ENCODE measurements at places on chromosomes 16 and 17.

GRCh38 chr16:60605176-60605575 lies 1431.1 kb downstream of the CDH8 start:
- no peak for DNase-seq

GRCh38 chr16:71734511-71734910 lies 10.0 kb upstream of the PHLPP2 start:
- DNase-seq = no peak

- DNase-seq = no peak
These were observed 29.4 kb upstream of the MTSS2 start for GRCh38 chr16:70715055-70715858.

GRCh38 chr16:6016530-6017184 lies 919.1 kb upstream of the EEF2KMT start:
- DNase-seq = no peak

GRCh38 chr17:16918443-16918842 lies 53.5 kb downstream of the TNFRSF13B start:
- no peak for DNase-seq

DNA sequence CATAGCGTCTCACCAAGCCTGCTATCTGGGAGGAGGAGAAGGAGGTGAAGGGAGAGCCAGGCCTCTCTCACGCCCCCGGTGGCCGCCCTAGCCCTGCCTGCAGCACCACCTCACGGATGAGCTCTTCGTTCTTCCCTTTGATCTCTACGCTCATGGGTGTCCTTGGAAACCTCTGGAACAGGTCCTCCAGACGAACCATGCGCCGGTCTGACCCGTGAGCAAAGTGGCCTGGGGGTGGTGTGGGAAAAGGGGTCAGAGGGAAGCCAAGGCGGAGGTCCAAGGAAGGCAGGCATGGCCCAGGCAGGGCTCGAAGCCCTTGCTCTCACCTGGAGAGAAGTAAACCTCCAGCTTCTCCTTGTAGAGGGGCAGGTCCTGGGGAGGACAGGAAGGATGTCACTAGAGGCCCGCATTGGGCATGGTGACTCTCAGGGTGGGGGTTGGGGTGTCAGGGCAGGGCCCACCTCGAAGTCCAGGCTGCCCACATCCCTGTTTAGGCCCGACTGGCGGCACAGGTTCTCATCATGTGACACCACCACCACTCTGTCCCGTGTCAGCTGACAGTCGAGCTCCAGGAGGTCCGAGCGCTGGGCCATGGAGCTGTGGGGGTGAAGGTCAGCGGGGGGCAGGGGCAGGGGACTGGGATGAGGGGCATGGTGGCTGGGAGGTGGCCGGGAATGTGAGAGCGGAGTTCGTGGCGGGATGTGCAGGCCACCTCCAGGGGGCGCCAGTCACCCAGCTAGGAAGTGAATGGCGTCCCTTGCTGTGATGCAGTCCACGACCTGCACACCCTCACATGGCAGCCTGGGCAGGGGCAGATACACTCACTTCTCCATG lies 923 bp downstream of the GDPD3 start:
- DNase-seq = peak; percentile 32

DNA sequence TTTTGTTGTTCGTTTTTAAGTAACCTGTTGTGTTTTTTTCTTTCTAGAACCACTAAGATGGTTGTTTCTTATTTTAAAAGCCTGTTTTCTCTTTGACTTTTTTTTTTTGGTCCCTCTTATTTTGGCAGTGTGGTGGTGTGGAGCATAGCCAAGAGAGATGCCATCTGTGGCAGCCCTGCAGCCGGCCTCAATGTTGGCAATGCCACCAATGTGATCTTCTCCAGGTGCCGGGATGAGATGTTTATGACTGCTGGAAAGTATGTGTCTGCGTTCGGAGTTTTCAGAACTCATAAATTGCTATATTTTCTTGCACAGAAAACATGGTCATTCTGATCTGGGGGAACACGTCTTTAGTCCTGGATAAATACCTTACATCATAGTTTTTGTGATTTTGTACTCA lies 17.6 kb downstream of the CFAP52 start:
- DNase-seq = no peak

GRCh38 chr16:84044118-84044488 lies 1.5 kb upstream of the SLC38A8 start:
- no peak for DNase-seq

- no peak for DNase-seq
These were observed 90.5 kb downstream of the ENGASE start for GRCh38 chr17:79164913-79165695.

DNA sequence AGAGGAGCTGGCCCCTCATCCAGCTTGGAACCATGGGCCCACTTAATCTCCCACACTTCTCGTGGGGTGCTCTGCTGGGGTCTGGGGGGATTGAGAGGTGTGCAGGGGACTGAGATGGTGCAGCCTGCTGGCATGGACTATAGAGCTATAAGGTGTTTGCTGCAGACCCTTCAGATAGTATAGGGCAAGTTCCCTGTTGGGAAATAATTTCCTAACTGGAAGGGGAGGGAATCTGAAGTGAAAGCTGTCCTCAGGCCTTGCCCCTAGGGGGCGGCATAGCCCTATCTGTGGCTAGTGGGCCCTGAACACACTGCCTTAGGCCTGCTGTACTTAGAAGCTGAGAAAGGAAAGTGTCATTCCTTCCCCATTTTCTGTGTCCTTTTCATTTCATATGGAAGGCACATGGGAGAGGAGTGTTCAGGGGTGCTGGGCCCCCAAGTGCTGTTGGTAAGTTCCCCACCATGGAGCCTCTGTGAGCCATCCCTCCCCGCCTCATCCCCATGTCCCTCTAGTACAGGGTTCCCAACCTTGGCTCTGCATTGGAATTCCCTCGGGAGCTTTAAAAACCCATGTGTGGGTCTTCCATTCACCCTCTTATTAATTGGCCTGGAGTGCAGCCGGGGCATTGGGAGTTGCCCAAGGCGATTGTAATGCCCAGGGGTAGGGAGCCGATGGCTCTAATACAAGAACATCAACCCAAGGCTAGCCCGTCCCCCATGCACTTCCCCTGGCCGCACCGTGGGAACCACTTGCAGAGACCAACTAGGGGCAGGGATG lies 19.7 kb downstream of the GOSR2 start:
- DNase-seq = peak; percentile 33

DNA sequence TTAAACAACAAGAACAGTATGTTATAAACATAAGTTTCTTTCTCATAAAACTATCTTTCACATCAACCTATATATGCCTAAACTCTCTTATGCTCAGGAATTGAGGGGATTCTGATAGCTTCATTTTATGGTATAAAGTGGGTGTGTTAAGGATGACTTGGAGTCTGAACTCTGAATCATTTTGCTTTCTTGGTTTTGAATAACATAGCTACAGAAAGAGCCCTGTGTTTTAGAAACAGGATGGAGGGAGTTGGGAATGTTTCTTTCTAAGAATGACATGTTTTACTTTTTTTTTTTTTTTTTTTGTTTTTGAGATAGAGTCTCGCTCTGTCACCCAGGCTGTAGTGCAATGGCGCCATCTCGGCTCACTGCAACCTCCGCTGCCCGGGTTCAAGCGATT lies 50.1 kb downstream of the RHOT1 start:
- no peak for DNase-seq

DNA sequence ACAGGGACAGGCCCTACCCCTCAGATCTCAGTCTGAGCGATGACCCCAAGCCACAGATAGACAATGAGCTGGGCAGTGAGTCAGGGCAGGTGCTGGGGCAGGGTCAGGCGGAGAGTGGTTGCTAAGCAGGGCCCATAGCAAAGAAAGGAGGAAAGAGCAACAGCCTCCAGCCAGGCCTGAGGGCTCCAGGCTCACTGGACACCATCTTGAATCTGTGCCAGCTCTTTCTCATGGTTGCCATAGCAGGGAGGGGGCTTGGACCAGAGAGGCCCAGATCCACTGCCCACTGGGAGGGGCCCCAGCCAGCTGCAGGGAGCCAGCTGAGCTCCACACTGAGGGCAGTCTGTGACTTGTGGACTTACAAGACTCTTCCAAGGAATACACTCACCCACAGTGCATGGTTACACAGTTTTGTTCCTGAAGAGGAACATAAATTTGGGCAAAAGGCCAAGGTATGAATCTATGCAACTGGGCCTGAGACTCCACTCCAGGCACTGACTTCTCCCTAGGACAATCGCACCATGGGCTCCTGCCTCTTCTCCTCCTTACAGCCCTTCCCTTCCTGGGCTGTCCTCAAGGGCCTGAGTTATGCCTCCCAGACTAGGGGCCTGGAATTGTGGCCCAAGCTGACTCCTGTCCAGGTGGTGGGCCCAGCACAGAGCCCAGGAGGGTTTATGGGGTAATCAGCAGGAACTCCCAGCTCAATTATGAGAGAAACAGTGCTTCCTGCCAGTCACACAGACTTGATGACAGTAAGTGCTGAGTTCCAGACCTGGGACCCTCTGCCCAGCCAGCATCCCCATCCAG lies 59.9 kb downstream of the BEAN1 start:
- DNase-seq = no peak

DNA sequence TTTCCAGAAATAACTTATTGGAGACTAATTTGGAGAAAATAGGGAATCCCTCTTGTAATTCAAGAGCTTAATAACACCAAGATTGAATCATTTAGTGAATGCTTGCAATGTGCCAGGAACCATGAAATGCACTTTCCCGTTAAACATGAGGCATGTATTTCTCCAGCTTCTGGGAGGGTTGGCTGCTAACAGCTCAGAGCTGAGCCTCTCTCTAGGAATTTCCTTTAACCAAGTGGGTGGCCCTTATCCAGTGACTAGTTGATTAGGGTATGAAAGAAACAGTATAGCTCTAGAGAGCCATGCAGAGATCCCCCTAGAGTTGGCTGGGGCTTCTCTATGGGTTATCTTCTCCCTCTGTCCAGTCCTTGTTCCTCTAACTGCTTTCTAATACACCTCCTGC lies 356.4 kb upstream of the GOT2 start:
- no peak for DNase-seq

GRCh38 chr17:68459037-68459639 lies 1.8 kb upstream of the WIPI1 start:
- DNase-seq = no peak

DNA sequence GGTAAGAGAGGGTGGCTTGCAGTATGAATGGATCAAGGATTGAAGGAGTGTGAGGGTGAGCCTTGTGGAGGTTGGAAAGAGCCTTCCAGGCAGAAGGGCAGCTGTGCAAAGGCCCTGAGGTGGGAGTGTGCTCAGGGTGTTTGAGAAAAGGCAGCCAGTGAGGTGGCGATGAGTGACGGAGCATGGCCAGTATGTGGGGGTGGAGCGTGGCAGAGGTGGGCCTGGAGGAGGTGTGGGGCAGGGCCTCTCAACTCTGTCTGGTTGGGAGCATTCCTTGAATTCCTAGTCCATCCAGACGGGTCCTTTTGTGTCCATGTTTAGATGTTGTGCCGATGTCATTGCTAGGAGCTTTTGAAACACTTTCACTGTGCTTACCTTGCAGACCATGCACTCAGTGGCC lies 51.3 kb downstream of the EPN2 start:
- no peak for DNase-seq

DNA sequence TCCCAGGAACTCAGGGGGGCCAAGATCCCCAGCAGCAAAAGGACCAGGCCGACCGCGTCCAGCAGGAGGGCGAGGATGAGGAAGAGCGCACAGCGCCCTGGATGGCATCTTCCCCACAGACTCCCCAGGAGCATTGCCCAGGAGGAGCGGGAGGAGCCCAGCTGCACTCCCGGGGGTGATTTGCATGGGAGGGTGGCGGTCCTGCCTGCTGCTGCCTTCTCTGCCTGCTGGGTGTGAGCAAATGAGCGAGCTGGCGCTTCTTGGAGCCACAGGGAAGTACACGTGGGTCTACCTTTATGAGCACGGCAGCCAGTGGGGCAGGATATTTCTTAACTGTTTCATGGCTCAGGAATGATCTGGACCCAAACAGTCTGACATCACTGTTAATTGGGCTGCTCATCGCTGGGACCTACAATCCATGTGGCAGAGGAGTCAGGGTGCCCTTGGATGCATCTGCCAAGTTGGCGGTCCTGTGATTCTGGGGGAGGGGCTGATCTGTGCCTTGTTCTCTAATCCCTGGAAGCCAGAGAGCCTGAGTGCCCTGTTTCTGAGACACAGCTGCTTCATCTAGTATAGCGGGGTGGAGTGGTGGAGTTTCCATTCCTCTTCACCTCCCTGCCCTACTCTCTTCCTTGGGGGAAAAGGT lies at the start of gene TMEM238L:
TMEM238L (minus strand) TSS at position 270 of the 646 bp plus-strand sequence; CDS start at position 134, 136 bp downstream.
- no peak for DNase-seq

DNA sequence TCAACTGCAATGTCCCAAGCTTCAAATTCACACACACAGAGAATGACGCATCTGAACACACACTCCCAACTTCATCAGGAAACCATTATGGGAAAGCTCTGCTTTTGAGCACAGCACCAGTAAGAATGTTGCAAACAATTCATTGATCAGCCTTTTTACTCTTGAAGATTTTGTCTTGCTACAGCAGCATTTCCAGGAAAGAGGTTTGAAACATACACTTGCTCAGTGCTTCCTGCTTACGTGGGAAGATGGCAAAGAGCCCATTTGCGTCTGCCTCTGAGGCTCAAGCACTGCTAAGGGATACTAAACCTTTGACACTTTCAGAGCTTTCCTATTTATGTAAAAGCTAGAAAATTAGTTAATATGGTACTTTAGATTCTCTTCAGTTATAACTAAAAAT lies 77.2 kb upstream of the MON1B start:
- DNase-seq = no peak

- DNase-seq = no peak
These were observed 17.8 kb downstream of the JPH3 start for GRCh38 chr16:87620201-87620495.

DNA sequence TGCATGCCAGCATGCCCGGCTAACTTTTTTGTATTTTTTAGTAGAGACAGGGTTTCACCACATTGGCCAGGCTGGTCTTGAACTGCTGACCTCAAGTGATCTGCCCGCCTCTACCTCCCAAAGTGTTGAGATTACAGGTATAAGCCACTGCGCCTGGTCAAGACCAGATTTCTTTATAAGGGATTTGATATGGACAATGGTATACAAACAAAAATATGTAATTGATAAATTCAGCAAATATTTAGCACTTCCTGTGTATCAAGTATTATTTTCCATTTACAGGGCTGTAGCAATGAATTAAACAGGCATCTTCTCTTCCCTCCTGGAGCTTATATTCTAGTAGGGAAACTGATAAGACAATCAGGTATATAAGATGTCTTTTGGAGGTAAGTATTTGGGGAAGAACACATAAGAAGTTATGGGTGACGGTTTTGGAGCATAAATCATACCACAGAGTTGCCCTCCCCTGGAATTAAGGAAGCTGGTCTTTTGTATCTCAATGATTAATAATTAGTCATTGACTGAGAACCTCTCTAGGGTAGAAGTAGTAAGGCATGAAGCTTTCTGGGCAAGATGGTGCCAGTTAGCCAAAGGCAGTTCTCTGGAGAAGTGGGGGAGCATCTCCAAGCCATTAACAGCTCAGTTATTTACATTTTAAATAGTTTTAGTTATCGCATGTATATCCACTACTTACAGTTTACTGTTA lies 35.8 kb downstream of the TANC2 start:
- DNase-seq = no peak
